Left colon (tissue), 2 donors: ENCODE measurements at places on chromosomes 4 and X.

DNA sequence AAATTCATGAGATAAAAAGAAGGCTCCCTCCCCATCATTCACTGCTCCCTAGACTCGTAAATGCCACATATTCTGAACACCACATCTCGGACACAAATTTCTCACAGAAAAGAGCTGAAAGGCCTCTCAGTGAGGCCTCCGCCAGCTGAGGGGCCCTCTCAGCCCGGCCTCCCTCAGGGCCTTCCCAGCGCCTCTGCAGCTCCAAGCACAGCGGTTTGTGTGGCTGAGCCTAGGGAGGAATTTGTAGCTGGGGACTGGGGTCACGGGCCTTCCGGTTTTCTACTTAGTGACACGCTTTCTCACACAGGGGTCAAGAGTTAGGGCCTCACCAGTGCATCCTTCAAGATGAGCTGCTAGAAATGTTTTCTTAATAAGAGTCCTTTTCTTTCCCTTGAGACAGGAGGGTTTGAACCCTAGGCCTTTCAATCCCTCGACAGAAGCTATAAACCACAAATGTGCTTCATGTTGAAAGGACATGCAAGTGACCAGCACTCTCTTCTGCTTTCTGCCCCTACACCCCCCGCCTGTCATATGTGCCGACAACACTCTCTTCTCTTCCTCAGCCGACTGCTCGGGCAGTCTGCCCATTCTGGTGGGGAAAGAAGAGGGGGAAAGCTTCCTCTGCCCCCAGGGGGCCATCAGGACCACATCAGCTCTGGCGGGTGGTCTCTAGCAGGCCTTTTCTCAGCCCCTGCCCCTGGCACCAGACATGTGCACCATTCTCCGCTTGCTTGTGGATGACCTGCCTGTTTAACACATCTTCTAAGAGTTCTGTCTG lies 104.9 kb downstream of the CHIC2 start:
- DNase-seq: no peak

DNA sequence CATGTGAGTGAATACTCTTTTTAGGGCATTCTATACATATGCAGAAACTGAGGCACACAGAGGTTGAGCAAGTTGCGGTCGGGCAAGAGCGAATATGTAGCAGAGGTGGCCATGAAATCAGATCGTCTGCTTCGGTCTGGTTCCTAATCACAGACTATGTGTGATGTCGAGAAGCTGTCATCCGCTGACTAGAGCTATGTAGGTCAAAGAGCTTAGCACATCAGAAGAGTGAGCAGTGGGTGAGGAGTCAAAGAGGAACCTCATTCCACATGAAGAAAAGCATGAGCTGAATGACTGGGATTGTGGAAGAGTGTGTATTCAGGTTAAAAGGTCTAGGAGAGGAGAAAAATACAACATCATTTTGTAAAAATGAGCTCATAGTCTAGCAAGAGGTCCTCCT lies 19.0 kb downstream of the GAB3 start:
- no peak for DNase-seq

GRCh38 chrX:15909605-15910004 lies 55.0 kb upstream of the AP1S2 start:
- no peak for DNase-seq

GRCh38 chr4:163048447-163048846 lies 118.2 kb downstream of the NAF1 start:
- DNase-seq: peak; percentile 6

DNA sequence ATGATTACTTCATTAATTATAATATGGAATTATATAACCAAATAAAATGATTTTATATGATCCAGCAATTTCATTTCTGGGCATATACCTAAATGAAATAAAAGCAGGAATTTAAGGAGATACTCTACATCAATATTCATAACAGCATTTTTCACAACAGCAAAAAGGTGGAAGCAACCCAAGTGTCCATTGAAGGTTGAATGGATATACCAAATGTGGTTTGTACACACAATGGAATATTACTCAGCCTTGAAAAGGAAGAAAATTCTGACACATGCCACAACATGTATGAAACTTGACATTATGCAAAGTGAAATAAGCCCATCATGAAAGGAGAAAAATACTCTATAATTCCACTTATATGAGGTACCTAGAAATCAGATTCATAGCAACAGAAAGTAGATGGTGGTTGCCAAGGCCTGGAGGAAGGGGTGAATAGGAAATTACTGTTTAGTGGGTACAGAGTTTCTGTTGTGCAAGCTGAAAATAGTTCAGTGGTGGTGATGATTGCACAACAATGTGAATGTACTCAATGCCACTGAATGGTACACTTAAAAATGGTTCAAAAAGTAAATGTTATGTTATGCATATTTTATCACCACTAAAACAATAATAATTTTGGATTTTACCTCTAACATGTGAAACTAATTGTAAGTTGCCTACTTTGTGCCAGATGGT lies 471.5 kb downstream of the SPRY1 start:
- no peak for DNase-seq

- no peak for DNase-seq
Measured at GRCh38 chr4:152479428-152480026, 56.4 kb downstream of the FBXW7 start.

DNA sequence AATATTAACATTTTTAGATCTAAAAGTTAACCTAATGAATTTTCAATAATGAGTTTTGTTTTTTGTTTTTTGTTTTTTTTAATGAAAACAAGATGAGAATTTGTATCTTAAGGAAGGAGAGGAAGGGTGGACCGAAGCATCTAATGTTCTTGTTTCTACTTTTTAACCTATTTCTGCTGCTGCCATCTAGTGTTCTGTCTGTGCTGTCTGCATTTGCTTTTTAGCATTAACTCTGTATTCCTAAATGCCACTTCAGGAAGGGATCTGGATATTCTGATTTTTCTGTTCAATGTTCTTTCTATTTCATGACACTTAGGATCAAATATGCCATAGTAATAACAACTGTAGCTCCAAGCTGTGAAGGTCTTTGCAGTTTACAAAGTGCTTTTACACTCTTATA lies 161.7 kb downstream of the BRWD3 start:
- no peak for DNase-seq

- DNase-seq: no peak
Measured at GRCh38 chr4:158016511-158016910, 156.3 kb downstream of the GASK1B start.

DNA sequence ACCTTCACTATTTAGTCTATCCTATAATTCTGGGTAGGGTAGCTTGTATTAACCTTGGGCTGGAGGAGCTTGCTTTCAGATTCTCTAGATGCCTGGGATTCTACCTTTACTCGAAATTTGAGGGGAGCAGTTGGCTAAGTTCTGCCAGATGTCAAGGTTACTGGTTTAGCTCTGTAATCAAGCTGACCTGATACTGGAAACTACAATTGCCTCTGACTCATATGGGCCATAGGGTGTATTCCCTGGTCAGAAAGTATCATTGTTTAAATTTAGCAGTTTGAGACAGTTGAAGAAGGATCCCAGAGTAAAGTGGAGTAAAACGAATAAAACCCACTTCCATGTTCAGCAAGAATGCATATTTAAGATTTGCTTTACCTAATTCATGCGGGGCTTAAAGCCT lies 337.6 kb downstream of the SPIN4 start:
- no peak for DNase-seq

DNA sequence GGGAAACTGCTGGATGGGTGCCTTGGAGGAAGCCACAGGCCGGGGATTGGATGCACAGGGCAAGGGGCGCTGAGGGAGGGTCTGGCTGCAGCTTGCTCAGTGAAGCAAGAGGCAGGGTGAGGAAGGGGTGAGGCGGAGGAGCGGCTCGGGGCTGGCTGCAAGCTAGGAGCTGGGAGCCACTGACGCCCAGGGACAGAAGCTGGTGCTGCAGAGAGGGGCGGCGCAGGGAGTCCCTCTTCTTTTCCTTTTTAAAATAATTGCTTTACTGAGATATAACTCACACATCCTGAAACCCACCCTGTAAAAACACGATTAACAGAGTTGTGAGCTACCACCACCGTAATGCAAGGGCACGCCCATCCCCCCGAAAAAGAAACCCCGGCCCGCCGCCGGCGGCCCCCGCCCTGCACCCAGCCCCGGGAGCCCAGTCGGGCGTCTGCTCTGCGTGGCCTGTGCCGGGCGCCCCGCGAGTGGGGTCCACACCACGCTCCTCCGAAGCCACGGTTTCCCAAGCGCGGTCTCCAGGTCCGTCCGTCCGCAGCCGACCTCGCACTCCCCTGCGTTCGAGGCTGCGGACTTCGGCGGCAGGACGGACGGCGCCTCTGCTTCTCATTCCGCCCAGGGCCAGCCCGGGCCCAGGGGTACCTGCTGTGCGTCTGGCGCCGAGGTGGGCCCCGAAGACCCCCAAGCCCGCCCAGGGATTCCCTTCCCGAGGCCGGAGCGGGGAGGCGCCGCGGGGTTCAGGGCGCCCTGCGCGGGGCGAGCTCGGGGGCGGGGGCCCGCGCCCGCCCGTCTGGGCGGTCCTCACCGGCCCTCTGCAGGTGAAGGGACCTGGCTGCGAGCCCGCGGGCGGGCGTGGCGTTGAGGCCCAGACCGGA lies 866 bp upstream of the UVSSA start:
- peak; percentile 74 for DNase-seq

GRCh38 chr4:124519196-124519595 lies 193.3 kb downstream of the ANKRD50 start:
- no peak for DNase-seq

DNA sequence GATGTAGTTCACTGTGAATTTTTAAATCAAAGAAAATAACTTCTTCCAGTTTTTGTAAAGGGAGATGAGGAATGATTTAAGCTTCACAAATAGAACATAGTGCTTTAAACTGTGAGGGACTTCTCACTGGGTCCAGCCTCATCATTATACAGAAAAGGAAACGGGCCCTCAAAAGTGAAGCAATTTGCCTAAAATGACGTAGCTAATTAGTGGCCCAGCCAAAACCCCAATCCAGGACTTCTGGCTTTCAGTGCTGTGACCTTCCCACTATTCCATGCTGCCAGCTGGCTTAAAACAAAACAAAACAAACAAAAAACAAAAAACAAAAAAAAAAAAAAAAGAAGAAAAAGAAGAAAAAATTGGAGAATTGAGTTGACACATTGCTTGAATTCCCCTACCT lies 45.0 kb upstream of the STOX2 start:
- no peak for DNase-seq

- DNase-seq: no peak
Measured at GRCh38 chrX:151609222-151609621, 45.7 kb downstream of the PASD1 start.

DNA sequence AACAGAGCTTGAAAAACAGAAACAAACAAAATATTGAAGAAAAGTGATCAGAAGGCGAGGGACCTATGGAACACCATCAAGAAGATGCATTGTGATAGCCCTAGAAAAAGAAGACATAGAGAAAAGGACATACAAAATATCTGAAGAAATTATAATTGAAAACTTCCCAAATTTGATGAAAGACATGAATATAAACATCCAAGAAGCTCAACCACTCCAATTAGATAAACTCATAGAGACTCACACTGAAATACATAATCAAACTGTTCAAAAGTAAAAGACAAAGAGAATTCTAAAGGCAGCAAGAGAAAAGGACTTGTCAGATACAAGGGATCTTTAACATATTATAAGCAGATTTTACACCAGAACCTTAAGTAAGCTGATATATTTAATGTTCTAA lies 869.8 kb downstream of the PCDH18 start:
- DNase-seq: no peak

GRCh38 chr4:37890801-37891259 lies at the start of gene TBC1D1:
Gene TBC1D1, plus strand, starts transcription at chr4:37891084. Its CDS starts 11,012 bp downstream, at chr4:37902096.
- peak; percentile 53 for DNase-seq

DNA sequence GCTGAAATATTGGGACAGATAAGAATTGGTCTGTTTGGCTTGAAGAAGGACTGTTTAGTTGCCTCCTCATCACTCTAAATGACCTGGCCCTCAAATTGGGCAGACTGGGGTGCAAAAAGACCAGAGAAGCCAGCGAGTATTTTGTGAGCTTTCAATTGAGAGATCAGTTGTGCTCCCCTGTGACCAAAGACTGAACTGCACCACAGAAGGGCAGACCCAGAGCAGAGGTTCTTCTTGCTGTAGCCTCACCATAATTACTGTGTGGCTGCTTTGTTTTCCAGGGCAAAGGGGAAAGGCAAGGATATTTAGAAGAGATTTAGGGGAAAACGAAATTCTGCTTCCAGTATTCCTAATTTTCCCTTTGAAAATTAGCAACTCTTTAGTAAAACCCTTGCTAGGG lies 104.0 kb upstream of the MBNL3 start:
- DNase-seq: no peak

- no peak for DNase-seq
Measured at GRCh38 chr4:73593631-73594241, 26.5 kb downstream of the RASSF6 start.

- no peak for DNase-seq
Measured at GRCh38 chr4:87025023-87025613, 90.3 kb downstream of the AFF1 start.

DNA sequence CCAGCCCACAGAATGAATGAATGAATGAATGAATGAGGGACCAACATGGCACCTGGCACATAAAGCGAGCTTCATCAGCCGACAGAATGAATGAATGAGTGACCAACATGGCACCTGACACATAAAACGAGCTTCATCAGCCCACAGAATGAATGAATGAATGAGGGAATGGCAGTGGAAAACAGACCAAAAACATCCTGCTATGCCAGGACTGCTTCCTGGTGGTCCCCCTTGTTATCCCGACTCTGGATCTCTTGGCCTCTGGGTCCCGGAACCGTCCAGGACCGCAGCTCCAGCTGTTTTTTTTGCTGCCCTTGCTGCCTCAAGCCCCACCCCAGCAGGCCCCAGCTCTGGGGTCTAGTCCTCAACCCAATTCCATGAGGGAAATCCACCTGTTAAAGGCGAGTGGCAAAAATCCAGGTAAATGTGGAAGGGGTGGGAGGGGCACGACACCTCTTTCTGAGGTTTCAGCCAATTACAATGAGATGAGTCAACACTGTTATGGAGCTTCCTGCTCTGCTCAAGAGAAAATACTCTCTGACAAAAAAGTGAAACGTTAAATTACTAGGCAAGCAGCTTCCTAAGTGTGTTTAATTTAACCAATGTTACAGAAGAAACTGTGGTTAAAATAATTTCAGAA lies 72.0 kb upstream of the MTNR1A start:
- DNase-seq: no peak

- DNase-seq: no peak
Measured at GRCh38 chrX:65536291-65536690, 1.7 kb upstream of the LAS1L start.

DNA sequence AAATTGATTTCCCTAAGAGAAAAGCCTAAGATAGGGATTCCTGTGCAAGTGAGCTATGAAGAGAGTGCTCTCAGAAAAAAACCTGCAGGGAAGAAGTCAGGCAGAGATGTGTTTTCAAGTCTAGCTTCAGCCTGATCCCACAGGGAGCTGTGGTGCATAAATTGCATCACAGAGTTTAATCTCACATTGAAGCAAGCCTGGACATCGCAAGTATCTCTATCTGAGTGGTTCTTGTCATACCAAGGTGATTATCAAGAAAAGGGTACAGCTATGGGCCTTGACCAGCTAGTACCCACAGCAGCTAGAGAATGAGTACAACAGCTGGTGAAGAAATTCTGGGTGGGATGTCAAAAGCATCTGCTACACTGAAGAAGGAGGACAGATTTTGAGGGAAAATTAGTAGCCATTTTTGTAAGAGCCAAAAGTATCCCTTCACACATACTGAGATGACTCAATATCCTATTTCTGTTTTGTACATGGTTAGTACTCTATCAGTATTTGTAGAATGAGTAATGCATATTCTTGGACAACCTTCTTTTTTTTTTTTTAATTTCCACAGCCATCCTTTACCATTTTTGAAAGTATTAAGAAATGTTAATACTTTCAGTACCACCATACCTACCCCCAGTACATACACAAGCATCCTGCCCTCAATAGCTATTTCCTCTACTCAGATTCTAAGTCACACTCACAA lies 708.9 kb downstream of the IL1RAPL1 start:
- no peak for DNase-seq
